ENCODE measurements at places on chromosomes 1 and 21.

DNA sequence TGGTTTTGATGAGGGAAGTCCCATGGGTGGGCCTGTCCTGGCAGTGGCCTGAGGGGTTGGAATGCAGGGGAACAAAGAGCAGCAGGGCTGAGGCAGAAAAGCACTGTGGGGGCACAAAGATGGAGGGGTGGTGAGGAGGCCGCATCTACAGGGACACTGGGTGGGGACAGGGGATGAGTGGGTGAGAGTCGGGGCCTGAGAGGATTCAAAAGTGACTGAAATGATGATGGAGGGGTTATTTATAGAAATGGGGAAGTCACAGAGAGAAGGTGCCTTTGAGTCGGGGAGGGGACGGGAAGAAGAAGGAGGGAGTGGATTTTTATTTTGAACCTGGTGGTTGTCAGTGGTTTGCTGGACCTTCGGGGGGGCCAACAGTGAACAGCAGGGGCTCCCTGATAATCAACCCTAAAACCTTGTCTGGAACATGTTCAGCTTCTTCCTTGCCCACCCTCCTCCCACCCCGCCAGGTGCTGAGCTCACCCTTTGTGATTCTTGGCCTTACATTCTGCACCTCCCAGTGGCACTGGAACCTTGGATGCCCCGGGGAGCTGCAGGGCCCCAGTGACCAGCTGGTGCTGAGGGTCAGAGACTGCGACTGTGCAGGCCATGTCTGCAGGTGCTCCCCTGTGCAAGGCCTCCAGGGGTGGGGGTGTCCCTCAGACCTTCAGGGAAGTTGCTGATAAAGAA is 42.9 kb downstream of the IER5 start:
- no peak for DNase-seq

DNA sequence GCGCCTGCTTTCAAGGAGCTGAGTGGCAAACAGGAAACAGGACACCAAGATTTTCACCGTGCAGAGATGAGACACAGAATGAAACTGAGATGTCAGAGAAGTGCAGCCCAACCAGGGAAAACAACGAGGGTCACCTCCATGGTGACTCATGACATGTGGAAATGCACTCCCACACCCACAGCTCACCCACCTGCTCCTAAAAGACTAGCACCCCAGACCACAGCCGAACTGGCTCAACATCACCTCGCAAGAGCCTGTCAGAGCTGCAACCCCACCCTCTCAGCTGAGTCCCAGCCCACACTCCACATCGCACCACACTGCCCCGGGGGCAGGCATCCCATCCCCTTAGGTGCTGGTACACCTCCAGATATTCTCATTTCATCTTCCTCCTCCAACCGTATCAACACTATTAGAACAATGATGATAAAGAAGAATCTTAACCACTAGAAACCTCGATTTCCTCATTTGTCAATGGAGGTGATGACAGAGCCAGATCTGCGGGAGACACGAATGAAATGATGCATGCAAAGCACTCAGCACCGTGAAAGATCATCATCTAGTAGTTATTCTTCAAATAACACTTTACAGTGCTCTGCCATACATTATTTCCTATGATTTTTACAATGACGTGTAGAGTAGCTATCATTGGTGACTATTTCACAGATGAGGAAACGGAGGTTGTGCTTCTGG is 103.2 kb downstream of the DMRTB1 start:
- no peak for DNase-seq

GRCh38 chr1:162984699-162985098 is 84.5 kb upstream of the RGS4 start:
- no peak for DNase-seq

DNA sequence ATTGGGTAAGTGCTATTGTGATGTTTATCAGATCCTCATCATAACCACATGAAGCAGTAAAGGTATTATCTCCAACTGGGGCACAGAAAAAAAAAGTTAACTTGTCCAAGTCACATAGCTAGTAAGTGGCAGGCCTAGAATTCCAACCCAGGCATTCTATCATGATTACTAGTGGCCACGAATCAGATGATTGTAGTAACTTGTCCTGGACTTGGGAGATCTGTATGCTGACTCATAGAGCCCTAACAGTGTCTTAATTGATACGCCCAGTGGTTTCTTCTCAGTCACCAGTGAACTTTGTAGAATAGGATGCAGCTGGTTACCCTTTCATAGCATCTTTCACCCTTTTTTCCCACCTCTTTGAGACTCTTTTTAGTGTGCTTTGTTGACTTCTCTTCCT is 91.1 kb upstream of the UBE2U start:
- no peak for DNase-seq

- DNase-seq: no peak
These were observed 100.8 kb downstream of the UCK2 start for GRCh38 chr1:165928075-165928731.

Data from activated CD4-positive, CD25-positive, alpha-beta regulatory T cell (primary cell).